Effector CD8-positive, alpha-beta T cell (primary cell): ENCODE measurements at places on chromosomes 4 and X.

DNA sequence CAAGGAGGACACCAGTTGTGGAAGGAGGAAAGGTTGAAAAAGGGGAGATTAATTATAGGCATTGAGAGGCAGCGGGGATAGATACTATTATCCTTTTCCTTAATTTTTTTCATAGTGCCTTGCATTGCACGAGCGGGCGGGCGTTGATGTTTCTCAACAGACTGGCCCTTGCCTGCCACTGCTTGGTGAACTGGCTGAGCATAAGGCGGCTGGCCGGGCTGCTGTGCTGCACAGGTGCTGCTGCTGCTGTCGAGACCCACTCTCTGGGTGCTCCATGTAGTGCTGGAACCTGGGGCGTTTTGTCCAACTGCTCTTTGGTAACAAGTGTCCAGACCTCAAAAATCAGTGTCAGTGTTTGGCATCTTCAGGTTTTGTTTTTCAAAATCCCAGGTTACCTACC lies 83.3 kb upstream of the PAQR3 start:
- no peak for DNase-seq

DNA sequence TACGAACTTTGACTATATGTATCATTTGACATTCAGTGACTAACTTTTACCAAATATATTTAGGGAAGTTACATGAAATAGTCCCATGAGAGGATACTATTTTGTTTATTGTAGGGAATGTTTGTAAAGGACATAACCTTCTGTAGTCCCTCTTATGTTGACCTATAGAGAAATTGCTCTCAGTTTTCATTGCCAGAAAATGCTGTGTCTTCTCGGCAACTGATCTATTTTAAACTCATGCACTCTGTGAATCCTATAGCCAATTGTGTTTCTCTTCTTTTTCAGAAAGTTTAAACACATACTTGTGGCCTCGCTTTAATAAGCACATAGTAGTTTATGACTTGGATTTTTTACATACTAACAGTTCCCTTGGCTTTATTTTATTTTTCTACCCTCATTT lies 38.2 kb downstream of the DMP1 start:
- DNase-seq: no peak

DNA sequence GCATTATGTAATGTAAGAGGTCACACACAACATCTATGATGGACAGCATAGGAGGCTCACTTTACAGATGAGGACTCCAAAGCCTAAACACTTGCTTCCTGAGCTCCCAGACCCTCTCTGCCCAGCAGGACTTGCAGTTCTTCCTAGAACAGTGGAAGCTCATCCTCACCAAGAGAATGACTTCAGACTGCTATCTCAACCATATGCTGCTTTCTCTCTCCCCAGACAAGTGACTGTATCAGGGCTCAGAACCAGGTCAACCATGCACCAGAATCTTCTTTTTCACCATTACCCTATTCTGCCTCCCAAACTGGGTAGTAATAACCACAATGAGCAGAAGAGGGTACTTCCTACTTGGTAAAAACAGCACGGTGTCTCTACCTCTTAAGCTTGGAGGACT lies 12.2 kb downstream of the RNF150 start:
- no peak for DNase-seq

GRCh38 chrX:34381241-34381640 lies 249.1 kb upstream of the FAM47A start:
- no peak for DNase-seq

DNA sequence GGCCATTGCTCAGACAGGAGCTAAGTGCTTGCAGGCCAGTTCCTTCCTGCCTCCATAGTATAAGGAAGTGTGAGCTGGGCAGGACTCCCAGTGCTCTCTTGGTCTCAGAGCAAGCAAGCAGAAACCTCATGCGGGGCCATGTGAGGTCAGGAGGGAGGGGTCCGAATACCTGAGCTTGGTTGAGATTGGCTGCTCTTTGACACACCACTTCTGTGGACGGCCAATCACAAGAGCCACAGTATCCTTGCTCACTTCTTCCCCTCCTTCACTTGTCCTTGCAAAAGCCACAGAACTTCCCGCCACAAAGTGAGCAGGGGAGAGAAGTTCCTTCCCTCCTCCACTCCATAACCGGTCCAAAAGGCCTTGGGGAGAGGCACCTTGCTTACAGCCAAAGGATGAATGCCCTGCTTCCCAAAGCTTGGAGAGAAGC lies 56.7 kb downstream of the PRPS1 start:
- DNase-seq: no peak
